ENCODE measurements at places on chromosomes 1 and 21. TPM values are rescaled to one million over a fixed set of nuclear protein-coding genes. Genes with fewer than 3 reads are reported as not detected.
A peak's percentile ranks its signal among the peaks of the same experiment; 100 is the strongest.

Gene LCK
- not detected for total RNA-seq

DNA sequence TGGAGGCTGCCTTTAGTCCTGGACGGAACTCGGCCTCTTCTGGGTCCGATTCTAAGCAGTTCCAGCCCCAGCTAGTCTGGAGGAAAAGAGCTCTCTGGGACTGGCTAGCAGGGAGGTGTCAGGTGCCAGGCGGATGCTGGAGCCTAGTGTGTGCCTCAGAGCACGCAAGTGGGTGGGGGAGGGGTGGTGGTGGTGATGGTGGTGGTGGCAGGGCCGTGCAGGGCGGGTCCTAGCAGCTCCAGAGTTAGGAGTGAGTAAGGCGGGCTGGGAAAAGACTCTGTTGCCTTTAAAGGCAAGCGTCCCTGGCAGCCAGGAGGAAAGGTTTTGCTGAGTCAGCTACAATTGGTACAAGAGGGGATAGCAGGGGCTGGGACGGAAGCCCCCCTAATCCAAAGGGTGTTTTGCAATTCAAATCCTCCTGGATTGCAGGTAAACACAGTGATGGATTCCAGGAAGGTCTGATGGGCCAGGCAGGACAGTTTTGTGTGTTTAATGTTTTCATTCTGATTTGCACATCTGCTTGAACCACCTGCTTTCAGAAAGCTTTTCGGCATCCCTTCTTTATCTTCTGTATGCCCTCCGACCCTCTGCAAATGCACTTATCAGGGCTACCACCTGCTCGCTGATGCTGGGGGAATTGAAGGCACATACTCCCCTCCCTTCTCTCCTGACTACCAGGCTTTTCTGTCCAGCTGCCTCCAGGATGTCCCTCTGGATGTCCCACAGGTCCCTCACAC, 4.1 kb upstream of the SLC2A1 start:
- DNase-seq: peak; percentile 73

- peak; percentile 62 for DNase-seq
These were observed 33.5 kb upstream of the AKT3 start for GRCh38 chr1:243883551-243883950.

GRCh38 chr1:99665212-99665611, 19.3 kb downstream of the PALMD start:
- DNase-seq: no peak

- DNase-seq: no peak
These were observed 185.0 kb downstream of the HIVEP3 start for GRCh38 chr1:41733725-41734124.

GRCh38 chr1:34380526-34381124, 203.9 kb downstream of the C1orf94 start:
- no peak for DNase-seq

GRCh38 chr1:202264300-202264699, 70.7 kb downstream of the LGR6 start:
- DNase-seq: no peak

GRCh38 chr21:22154579-22155274, 1156.5 kb downstream of the NCAM2 start:
- no peak for DNase-seq

DNA sequence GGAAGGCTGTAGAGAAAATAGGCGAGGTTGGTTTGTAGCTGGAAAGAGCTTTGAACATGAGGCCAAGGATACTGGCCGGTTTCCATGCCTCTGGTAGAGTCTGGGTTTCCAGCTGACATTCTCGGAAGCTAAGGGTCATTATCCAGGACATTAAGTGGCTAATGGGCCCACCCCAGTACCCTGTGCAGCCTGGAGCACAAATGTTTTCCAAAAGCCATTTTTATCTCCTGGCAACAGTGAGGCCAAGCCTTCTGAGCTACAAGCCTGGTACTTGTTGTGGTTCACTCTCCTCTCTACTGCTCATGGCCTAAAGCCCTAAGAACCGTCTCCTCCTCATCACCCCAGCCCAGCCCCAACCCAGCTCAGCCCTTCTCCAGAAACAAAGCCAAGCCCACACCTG, 122.9 kb downstream of the DMRTA2 start:
- DNase-seq: no peak

DNA sequence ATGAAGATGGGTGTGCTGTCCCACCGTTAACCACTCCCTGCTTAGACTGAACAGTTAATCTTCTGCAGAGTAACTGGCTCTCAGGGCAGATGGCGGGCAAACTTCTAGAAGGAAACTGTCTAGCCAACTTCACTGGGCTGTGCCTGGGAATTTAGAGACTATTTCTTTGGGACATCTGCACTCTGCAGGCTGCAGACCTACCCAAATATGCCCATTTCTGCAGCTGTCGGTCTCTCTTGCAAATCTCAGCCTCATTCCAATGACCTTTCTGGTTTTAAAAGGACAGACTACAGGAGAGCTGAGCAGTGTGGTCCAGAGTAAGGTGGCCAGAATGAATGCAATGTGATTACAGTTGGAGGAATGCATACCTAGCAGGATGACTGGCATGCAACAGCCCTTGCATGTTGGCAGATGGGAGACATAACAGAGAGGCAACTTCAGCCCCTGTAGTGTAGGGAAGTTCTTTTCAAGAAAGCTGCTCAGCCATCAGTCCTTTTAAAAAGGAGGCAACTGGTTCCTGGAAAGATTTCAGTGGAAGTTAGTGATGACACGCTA, 26.3 kb upstream of the IL20 start:
- DNase-seq: no peak

DNA sequence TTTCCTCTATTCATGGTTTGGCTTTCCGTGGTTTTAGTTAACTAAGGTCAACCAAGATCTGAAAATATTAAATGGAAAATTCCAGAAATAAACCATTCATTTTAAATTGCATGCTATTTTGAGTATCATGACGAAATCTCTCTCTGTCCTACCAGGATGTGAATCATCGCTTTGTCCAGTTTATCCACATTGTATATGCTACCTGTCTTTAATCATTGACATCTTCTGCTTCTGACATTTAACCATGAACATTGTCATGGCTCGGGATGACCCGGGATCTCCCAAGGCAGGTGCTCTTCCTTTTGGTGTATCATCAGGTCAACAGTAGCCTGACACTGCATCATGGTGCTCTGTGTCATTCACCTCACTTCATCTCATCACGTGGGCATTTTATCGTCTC, 125.5 kb upstream of the HNRNPU start:
- peak; percentile 69 for DNase-seq

DNA sequence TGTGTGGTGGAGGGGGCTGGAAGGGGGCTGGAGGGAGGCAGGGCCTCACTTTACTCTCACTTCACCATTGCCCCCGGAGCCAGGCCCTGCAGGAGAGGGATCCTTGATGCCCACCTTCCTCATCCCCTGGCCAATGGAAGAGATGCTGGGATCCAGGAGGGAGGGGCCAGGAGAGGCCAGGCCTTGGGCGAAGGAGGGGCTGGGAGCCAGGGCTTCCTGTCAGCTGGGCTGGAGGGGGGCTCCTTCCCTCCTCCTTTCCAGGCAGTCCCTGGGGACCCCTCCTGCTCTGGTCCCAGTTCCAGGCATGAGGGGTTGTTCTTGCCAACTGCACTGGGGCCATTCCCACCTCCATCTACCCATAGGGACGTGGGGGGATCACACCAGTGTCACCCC, 5.7 kb downstream of the AHDC1 start:
- no peak for DNase-seq

Gene A3GALT2
- not detected for total RNA-seq

Gene DNAI4
- 1.7 TPM for total RNA-seq

Gene NCF2
- total RNA-seq: 2.8 TPM

Gene ERVH48-1
- under 0.01 TPM for total RNA-seq

DNA sequence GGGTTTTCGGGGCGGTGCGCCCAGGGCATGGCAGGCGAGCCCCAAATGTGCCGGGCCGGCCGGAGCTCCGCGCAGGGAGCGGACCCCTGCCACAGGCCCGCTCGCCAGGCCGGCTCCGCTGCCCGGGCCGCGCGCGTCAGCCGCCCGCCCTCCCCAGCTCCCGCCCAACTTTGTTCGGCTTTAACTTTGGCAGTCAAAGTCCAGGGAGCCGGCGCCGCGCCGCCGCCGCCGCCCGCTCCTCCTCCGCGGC, 488 bp downstream of the SLC35D1 start:
- DNase-seq: no peak

DNA sequence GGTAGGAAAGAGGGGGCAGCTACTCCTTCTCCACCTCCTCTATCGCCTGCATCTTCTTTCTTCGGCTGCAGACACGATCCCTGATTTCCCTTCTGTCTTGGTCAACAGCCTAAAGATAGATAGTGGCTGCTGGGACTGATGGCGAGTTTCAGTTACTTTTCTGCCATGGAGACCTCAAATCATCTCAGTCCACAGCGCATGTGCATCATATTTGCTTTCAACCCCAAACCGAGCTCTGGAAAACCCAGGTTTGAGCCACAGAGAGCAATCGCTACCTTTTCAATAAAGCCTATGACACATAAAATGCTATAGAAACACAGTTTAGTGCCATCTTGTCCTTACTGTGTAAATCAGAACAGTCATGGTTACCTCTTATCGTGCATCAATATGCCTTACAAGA, 142.9 kb upstream of the IRF2BP2 start:
- DNase-seq: no peak

GRCh38 chr1:171267391-171267790, 19.1 kb downstream of the FMO1 start:
- peak; percentile 7 for DNase-seq

GRCh38 chr21:28148400-28149064, 844.1 kb downstream of the LTN1 start:
- peak; percentile 19 for DNase-seq

- peak; percentile 26 for DNase-seq
These were observed 57.0 kb downstream of the SASS6 start for GRCh38 chr1:100075773-100076172.

DNA sequence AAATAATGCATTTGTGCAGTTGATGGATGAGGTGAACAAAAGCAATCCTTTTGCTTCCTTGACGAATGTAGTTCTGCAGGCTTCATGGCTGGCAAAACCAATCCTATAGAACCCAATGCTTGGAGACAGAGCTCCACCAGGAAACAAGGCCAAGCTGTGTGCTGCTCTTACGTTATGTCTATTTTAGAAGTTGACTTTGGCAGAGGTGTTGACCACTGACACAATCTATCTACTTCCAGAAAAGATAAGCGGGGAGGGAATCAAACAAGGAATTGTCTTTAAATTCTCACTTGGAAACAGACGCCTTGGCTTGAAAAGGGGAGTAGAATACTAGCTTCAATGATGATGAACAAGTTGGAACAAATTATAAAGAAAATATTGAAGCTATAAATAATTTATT, 211.2 kb downstream of the SETD4 start:
- peak; percentile 24 for DNase-seq

DNA sequence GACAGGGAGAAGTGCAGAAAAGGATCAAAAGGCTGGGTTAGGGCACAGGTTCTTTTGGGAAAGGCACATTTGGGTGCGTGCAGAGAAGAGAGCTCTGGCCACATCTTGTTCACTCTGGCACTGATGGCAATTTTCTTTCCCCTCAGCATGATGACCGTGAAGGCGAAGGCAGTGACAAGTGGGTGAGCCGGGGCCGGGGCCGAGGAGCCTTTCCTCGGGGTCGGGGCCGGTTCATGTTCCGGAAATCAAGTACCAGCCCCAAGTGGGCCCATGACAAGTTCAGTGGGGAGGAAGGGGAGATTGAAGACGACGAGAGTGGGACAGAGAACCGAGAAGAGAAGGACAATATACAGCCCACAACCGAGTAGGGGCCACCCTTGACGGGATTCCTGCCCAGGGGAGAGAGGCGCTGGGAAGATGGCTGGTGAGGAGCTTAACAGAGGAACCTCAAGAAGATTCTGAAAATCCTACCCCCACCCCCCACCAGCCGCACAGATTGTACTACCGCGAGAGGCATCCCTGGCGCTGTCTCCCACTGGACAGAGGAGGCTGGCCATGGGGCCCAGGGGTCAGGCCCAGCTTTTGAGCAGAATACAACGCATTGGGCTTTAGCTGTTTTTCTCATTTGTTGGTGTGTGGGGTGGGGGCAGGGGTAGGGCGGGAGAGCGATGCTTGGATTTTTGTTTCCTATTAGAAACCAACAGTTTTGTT, 2.4 kb upstream of the SH3D21 start:
- DNase-seq: no peak

DNA sequence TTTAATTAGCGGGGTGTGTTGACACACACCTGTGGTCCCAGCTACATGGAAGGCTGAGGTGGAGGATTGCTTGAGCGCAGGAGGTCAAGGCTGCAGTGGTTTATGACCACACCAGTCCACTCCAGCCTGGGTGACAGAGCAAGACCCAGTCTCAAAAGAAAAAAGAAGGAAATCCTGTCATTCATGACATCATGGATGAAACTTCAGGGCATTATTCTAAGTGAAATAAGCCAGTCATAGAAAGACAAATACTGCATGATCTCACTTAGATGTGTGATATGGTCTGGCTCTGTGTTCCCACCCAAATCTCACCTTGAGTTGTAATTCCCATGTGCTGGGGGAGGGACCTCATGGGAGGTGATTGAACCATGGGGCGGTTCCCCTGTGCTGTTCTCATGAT, 82.6 kb downstream of the MT1HL1 start:
- DNase-seq: no peak

GRCh38 chr21:43775795-43776430, at the start of gene CSTB:
Gene CSTB (minus strand): TSS chr21:43776308. CDS start chr21:43776269, 39 bp downstream.
- DNase-seq: peak; percentile 38

- peak; percentile 77 for DNase-seq
These were observed 4.1 kb downstream of the AXDND1 start for GRCh38 chr1:179369751-179370341.

- DNase-seq: peak; percentile 78
These were observed 700 bp upstream of the KMO start for GRCh38 chr1:241531195-241532161.

DNA sequence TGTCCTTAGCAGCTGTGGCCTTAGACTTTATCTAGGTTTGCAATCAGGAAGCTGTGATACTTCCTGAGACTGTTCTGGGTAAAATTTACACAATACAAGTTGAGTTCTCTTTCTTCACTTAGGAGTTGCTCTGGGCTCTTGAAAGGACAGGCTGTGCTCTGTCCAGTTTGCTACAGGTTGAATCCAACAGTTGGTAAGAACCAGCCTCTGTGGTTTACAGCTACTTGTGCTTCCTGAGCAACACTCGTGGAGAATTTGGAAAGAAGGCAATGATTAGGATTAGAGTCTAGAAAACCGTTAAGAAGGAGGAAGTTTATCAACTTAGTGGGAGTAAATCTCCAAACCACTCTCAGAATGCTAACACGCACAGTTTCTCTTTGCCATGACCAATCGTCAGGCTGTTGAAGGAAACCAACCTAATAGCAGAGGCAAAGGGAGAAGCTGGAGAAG, 26.8 kb downstream of the GFI1 start:
- DNase-seq: no peak

Gene CFHR4
- not detected for total RNA-seq

DNA sequence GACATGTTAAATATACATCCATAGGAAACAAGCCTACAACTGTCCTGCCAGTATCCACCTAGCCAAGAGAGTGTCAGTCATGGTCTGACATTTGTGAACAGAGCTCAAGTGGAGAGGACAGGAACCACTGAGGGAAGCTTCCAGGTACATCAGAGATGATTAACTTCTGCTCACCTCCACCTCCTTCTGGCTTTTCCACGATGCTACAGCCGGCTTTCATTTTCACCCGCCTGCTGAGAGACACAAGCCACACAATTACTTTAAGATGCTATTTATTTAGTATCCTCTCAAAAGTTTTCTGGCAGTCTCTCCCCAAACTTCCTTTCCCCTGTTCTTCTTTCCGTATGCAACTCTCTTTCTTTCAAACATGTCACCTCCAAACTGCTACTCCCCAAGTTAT, 2.1 kb downstream of the ETV3 start:
- DNase-seq: no peak

- no peak for DNase-seq
These were observed 226.3 kb downstream of the HLX start for GRCh38 chr1:221105578-221105977.

GRCh38 chr1:189708674-189709073, 769.0 kb downstream of the BRINP3 start:
- DNase-seq: peak; percentile 25

All from IMR-90 (cell line).